Activated T-cell treated with anti-CD3 and anti-CD28 coated beads, Interleukin-2, amount 50 U/mL, for 4 hours (primary cell): ENCODE measurements at places on chromosomes 3 and 15.

DNA sequence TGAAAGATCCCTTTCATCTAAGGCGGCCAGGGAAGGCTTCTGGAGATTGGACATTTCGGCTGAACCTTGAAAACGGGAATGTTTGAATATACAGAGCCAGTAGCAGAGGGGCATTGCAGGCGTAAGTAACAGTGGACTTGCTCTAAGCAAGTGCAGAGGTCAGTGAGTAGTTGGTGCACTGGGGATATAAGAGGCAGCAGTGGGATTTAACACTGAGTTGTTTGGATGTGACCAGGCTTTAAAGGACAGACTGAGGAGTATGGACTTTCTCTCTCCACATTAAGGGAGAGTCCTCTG, 1.3 kb downstream of the ARNT2 start:
- no peak for DNase-seq

- DNase-seq: no peak
Measured at GRCh38 chr15:77144026-77144425, 73.1 kb upstream of the TSPAN3 start.

GRCh38 chr3:146138902-146139301, 22.1 kb downstream of the PLOD2 start:
- DNase-seq: no peak

DNA sequence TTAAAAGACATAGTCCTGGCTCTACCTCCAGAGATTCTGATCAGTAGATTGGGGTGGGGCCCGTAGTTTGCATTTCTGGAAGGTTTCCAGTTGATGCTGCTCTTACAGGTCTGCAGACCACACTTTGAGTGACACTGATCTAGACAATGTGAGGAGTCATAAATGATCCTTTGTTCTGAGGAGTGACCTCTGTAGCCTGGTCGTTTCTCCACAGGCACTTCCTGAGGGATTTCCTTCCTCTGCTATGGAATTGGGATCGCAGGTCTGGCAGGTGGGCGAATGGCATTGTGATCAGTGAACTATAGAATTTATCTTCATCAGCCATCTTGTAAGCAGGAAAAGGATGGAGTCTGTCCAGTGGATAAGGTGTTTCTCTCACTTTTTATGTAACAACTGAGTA, 5.5 kb downstream of the GFM1 start:
- no peak for DNase-seq

DNA sequence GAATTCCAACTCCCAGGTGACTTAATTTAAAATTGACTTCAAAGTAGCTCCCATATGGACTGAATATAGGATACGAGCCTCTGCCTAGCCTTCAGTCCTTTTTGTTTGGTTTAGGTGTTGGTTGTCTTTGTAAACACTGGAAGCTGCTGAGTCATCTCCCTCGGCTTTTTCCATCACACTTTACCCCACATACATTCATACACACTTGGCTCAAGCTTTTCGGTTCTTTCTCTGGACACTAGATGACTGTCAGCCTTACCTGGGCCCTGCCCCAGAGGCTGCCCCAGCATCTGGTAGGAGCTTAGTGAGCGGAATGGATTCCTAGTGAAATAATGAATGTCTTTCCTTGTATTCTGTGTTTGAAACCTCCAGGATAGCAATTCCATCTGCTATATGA, 201.5 kb upstream of the IL12A start:
- no peak for DNase-seq

DNA sequence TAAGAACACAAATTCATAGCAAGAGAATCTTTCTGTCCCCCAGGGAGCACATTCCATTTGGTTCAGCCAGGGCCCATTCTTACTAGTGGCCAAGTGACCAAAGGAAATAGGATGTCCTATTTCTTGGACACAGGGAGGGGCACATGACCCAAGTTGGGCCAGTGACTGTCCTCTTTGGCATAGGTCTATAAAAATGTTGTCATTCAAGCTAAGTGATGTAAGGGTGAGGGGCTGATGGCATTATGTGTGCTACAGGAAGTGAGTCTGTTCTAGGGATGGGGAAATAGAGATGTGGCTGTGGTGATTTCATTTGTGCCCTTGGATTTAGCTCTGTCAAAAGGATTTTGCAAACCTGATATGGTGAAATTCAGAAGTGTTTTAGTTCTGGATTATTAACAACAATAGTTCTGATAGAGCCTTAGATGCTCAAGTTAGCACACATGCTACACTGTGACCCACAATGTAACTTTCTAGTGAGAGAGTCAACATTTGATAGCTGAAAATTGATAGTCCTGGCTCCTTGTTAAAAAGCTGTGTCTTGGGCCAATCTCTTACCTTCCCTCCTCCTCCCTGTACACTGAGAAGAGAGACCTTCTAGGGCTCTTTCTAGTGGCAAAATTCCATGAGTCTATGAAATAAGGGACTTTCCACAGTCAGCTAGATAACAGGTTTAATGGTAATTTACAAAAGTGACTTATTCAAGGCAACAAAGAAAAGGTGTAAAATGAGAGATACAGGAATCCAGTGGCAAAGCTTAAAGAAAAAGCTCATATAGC, 117.2 kb downstream of the THRB start:
- no peak for DNase-seq

- DNase-seq: no peak
Measured at GRCh38 chr3:156808025-156808424, 18.1 kb upstream of the LEKR1 start.

GRCh38 chr15:45442507-45443135, 64.3 kb upstream of the GATM start:
- DNase-seq: no peak

DNA sequence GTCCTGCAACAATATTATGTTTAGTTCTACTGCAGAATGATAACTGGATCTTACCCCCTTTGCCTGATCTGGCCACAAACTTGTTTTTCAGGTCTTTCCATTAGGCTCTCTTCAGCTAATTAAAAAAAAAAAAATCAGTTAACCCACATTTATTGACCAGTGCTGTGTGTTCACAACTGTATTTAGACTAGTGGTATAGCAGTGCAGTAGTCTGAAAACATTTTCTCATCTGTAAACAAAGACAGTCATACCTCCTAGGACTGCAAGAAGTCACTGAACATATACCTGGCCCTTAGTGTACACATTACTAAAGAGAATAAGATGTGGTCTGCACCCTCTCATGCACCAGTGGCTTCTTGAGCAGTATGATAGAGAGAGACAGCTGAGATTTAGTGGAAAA, 22.5 kb downstream of the LPP start:
- no peak for DNase-seq

- DNase-seq: no peak
Measured at GRCh38 chr15:83208367-83208661, 691 bp upstream of the HDGFL3 start.

DNA sequence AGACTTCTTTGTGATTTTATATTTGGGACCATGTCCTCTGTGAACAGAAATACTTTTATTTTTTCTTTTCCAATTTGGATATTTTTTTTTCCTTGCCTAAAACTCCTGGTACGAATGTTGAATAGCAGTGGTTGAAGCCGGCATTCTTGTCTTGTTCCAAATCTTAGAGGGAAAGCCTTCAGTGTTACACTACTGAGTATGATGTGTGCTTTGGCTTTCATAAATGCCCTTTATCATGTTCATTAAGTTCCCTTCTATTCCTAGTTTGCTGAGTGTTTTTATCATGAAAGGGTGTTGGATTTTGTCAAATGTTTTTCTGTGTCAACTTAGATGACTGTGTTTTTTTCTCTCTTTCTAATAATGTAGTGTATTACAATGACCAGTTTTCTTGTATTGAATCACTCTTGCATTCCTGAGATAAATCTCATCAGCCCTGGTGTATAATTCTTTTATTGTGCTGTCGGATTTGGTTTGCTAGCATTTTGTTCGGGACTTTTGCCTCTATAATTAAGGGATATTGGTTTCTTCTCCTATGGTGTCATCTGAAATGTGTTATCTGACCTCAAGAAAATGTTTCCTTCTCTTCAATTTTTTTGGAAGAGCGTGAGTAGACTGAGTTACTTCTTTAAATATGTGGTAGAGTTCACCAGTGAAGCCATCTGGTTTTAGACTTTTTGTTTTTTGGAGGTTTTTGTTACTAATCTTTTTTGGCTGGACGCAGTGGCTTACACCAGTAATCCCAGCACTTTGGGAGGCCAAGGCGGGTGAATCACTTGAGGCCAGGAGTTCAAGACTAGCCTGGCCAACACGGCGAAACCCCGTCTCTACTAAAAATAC, 33.3 kb downstream of the MAP1A start:
- no peak for DNase-seq

GRCh38 chr3:73547427-73548248, 77.1 kb downstream of the PDZRN3 start:
- DNase-seq: no peak
